HFFc6 (cell line): ENCODE measurements at places on chromosomes 16 and 17.
A peak's percentile ranks its signal among the peaks of the same experiment; 100 is the strongest.

DNA sequence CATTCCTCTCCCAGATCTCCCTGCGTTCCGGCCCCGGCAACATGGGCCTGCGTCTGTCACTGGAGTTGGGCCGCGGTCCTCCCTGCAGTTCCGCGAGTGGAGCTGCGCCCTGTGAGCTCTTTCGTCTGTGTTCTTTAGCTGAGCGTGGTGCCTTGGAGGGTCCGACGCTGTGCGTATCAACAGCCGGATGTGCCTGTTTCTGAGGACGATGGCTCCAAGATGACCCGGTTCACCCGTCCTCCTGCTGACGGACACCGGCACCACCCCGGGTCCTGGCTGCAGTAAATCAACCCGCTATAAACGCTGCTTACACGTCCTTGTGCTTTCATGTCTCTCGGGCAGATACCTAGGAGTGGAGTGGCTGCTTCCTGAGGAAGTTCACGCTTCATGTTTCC lies 44.8 kb upstream of the GNG13 start:
- no peak for DNase-seq

DNA sequence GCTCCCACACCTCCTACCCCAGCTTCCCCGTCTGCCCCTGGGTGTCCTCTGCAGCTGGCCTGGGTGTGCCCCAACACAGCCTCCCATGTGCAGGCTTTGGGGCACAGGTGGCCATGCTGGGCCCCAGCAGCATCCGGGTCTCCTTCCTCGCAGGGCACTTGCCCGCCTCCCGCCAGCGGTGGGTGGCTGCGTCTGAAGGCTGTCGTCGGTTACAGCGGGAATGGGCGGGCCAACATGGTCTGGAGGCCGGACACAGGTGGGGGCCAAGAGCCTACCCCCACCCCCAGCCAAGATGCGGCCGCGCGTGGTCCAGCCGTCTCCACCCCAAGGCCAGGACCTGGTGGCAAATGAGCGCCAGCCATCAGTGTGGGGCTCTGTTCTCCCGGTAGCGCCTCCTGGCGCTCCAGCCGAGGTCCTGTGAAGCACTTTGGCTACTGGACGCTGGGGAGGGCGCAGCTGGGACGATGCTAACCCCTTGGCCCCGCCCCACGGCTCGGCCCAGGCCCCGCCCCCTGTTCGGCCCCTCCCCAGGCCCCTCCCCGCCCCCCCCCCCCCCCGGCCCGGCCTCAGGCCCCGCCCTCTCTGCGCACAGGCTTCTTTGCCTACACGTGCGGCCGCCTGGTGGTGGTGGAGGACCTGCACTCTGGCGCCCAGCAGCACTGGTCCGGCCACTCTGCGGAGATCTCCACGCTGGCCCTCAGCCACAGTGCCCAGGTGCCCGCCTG lies 7.3 kb upstream of the RHOT2 start:
- DNase-seq, result peak; percentile 76

- no peak for DNase-seq
These were observed 57.9 kb upstream of the CES5A start for GRCh38 chr16:55933038-55933437.

- DNase-seq, result no peak
These were observed 15.5 kb downstream of the SPNS2 start for GRCh38 chr17:4514206-4514605.

GRCh38 chr16:68074850-68075555 lies 10.2 kb upstream of the NFATC3 start:
- no peak for DNase-seq

DNA sequence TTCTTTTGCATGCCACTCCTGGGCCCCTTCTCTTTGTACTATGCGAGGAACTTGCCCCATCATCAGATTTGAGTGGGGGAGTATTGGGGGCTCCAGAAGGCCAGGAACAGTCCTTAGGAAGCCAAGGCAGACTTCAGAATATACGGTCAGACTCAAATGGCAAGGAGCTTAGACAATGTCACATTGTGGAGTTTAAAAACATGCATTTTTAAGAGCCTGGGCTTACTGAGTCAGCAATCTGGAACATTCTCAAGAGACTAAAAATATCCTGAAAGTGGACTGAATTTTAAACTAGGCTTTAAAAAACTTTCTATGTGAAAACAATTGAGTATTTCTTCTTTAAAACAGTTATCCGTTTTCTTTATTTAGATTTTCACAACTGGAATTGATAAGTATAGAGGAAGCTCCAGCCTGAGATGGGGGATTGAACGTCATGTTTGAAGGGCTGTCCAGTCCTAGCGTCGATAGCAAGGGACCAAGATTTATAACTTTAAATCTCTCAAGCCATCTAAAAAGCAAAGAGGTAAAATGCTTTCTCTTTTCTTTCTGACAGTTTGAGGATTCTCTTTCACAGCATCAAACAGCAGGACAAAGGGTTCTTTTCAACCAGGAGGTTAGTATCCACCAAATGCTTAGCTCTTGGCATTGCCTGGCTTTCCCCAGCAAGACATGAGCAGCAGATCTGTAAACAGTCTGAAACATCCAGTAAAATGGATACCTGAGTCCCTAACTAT lies 45.8 kb upstream of the CDRT4 start:
- DNase-seq, result peak; percentile 19

- DNase-seq, result no peak
These were observed 231.2 kb downstream of the PRKCA start for GRCh38 chr17:66533572-66533971.

DNA sequence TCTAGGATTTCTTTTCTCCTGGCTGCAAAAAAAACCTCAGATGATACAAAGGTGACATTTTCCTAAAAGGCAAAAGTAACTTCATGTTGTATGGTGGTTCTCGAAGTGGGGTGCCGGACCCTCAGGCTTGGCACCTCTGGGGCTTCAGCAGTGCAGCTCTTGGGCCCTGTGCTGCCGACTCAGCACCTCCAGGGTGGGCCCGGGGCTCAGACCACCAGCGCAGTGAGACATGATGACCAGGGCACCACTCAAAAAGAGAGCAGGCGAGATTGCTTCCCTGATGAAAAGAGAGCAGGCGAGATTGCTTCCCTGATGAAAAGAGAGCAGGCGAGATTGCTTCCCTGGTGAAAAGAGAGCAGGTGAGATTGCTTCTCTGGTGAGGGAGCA lies 98.7 kb upstream of the ZNF750 start:
- no peak for DNase-seq

GRCh38 chr16:89949121-89949742 lies 677 bp downstream of the DEF8 start:
- no peak for DNase-seq

GRCh38 chr17:11909348-11909747 lies 87.9 kb downstream of the ZNF18 start:
- no peak for DNase-seq

DNA sequence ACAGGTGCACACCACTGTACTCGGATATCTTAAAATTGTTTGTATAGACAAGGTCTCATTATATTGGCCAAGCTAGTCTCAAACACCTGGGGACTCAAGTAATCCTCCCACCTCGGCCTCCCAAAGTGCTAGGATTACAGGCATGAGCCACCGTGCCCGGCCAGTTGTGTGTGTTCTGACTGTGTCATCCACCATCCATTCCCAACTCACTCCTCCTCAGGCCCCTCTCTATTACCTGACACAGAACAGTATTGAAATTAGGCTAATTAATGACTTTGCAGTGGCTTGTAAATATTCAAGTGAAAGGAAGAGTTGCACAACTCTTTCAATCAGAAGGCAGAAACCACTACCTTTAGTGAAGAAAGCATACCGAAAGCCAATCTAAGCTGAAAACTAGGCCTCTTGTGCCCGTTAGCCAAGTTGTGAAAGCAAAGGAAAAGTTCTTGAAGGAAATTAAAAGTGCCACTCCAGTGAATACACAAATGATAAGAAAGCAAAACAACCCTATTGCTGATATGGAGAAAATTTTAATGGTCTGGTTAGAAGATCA lies 28.7 kb downstream of the GOSR1 start:
- no peak for DNase-seq

GRCh38 chr17:2405247-2405926 lies 4.5 kb upstream of the MNT start:
- peak; percentile 88 for DNase-seq
